GM23248 (cell line): ENCODE measurements at places on chromosomes 3 and 15. TPM values are rescaled to one million over a fixed set of nuclear protein-coding genes. Genes with fewer than 3 reads are reported as not detected.

DNA sequence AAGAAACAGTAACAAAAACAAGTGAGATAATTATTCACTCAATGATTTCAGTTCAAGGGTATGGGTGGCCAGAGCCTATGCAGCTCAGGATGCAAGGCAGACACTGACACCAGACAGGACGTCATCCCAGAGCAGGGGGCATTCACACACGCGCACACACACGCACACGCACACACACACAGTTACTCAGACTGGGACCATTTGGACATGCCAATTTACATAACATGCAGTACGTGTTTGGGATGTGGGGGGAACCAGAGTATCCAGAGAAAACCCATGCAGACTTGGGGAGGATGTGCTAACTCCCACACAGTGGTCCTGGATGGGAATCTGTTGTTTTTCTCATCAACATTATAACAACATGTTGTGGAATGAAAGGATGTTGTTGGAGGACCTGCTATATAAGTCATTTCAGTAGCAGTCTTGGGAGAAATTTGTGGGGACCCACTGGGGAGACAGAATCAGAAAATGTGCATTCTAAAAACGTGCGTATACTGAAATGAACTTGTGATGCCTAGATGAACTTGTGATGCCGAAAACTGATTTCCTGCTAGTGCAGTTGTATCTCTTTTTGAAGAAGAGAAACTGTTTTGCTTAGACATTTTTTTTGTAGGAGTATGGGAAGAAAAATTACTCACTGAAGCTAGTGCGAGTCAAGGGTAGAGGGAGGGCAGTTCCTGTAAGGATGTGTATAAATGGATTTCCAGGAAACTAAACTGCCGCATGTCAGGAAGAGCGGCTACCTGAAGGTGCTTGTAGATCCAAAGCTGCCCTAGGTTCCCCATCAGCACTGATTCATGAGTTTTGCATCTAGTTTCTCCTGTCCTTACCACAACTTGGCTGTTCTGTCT is 25.2 kb downstream of the CD200 start:
- H3K27me3 ChIP-seq: 0 out of 2 replicates have a peak, but pooled peaks cover 3% of the 10 kb centered on the region
- peak overlapping the region; percentile 48 for H3K4me3 ChIP-seq
- no peaks in the 10 kb centered on the region for H3K4me1 ChIP-seq
- DNase-seq: no peak
- no peaks in the 10 kb centered on the region for H3K36me3 ChIP-seq

GRCh38 chr15:31372635-31373091 is 46.0 kb downstream of the KLF13 start:
- H3K27ac ChIP-seq: peak overlapping the region; percentile 31; the same call in 1 of the 2 replicates
- H3K4me3 ChIP-seq: no peak overlapping the region
- peak; percentile 74 for DNase-seq

- no peaks in the 10 kb centered on the region for H3K27me3 ChIP-seq
- H3K27ac ChIP-seq: no peak overlapping the region
- no peak for DNase-seq
- H3K36me3 ChIP-seq: no peaks in the 10 kb centered on the region
- H3K4me3 ChIP-seq: no peak overlapping the region
Measured at GRCh38 chr15:98043160-98044014, 82.9 kb downstream of the ARRDC4 start.

GRCh38 chr15:34490417-34491193 is 53.0 kb upstream of the GOLGA8A start:
- peaks cover 49% of the 10 kb centered on the region for H3K27me3 ChIP-seq
- DNase-seq: no peak
- H3K36me3 ChIP-seq: no peaks in the 10 kb centered on the region
- no peak overlapping the region for H3K4me3 ChIP-seq

GRCh38 chr3:150567328-150567727 is 20.7 kb downstream of the EIF2A start:
- no peaks in the 10 kb centered on the region for H3K27me3 ChIP-seq
- no peaks in the 10 kb centered on the region for H3K4me1 ChIP-seq
- H3K36me3 ChIP-seq: peaks cover 70% of the 10 kb centered on the region

GRCh38 chr15:40736575-40736974 is 18.5 kb downstream of the RMDN3 start:
- no peak for DNase-seq
- H3K27ac ChIP-seq: no peak overlapping the region
- H3K4me3 ChIP-seq: no peak overlapping the region

- H3K4me1 ChIP-seq: peaks cover 25% of the 10 kb centered on the region
- H3K27ac ChIP-seq: peak overlapping the region; percentile 95
- no peak for DNase-seq
- peak overlapping the region; percentile 12; the same call in 1 of the 2 replicates for H3K4me3 ChIP-seq
Measured at GRCh38 chr3:128725547-128726022, 398 bp upstream of the RAB7A start.

DNA sequence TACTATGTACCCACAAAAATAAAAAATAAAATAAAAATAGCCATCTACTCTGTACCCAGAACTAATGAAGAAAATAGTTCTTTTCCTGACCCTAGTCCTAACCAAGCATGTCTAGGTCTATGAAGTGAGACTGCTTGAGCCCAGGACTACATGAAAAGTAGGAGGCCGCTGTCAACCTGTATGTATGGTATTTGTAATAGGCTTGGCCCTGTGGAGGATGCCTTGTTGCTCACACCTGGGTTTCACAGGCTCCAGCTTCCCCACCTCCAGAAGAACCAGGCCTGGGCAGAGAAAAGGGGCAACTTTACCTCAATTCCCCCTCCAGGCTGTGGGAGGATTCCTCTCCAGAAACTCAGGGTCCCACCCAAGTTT is 6.8 kb upstream of the PKM start:
- peak overlapping the region; percentile 97 for H3K27ac ChIP-seq
- no peaks in the 10 kb centered on the region for H3K27me3 ChIP-seq
- peaks cover 27% of the 10 kb centered on the region for H3K4me1 ChIP-seq

Gene C2CD4B
- not detected in 2 replicates for total RNA-seq

- H3K36me3 ChIP-seq: no peaks in the 10 kb centered on the region
- peaks cover 30% of the 10 kb centered on the region for H3K4me1 ChIP-seq
- H3K4me3 ChIP-seq: no peak overlapping the region
- no peak for DNase-seq
Measured at GRCh38 chr3:30504939-30505338, 101.5 kb upstream of the TGFBR2 start.

DNA sequence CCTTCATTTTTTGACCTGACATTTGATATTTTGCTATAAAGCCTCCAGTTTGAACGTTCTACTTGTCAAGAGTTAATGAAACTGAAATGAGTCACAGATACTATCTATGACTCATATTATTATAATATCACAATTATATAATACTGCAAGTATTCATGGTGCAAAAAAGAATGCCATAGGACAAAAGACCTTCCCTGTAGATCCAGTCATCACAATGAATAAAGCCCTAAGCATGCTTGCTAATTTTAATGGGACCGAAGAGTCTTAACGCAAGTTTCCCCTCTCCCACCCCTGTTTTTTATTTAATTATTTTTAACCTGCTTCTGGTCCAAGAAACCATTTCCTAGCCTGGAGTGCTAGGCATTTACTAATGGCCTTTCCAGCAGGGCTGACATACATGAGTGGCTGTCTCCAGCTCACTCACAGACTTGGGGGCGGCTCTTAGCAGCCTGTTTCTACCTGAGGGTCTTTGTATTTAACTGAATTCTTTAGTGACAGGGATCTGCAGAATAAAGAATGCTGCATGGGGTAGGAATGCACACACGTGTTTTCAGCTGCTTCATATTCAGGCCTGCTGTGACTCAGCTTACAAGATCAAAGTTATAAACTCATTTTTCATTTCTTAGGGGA is 61.2 kb downstream of the THBS1 start:
- peaks cover 39% of the 10 kb centered on the region for H3K4me1 ChIP-seq
- H3K36me3 ChIP-seq: no peaks in the 10 kb centered on the region
- H3K4me3 ChIP-seq: peak overlapping the region; percentile 24
- peak overlapping the region; percentile 58 for H3K27ac ChIP-seq

DNA sequence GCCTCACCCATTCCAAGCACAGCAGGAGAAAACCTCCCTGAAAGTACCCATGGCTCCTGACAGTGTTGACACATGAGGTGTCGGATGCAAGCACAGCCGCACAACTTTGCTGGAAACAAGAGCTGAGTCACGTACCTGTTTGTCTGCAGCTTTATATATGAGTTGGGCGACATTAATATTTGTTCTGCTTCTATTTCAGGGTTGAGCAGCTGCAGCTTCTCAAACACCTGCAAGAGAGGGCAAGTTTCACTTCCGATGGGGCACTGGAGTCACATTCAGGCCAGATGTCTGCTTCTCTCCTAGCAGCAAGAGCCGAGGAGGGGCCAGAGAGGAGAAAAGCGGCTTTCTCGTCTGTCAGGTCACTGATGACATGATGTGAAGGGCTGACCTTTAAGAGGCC is 88.0 kb downstream of the NUP210 start:
- H3K27me3 ChIP-seq: peaks cover 10% of the 10 kb centered on the region; the same call in 1 of the 2 replicates
- no peaks in the 10 kb centered on the region for H3K36me3 ChIP-seq
- no peaks in the 10 kb centered on the region for H3K4me1 ChIP-seq
- no peak overlapping the region for H3K27ac ChIP-seq
- no peak overlapping the region for H3K4me3 ChIP-seq

Gene FXR1
- total RNA-seq: 83.7 and 105 TPM in 2 replicates

- no peak for DNase-seq
- H3K27ac ChIP-seq: no peak overlapping the region
- H3K4me1 ChIP-seq: 0 out of 2 replicates have a peak, but pooled peaks cover 7% of the 10 kb centered on the region
Measured at GRCh38 chr3:87801409-87801808, 257.4 kb downstream of the CGGBP1 start.

Gene KY
- total RNA-seq: 0.51 and 0.76 TPM in 2 replicates

Gene CAPN3
- 5.7 and 8.6 TPM in 2 replicates for total RNA-seq

Gene ARHGAP31
- 14.0 and 15.3 TPM in 2 replicates for total RNA-seq

DNA sequence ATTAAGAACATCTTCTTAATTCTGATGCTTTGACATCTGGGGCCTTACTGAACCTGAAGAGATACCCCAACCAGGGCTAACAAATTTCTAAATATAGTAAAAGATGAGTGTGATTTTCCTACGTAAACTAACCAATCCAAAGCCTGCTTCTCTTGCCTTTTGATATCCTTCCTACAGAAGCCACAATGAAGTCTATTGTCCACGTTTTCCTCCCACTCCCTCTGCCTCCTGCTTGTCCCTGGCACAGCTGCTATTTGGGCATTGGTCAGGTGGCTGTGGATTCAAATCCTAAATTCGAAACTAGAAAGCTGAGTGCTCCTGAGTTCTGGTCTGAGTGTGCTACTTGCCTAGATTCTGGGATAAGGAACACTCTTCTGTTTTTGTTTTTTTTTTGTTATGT is 17.4 kb upstream of the MKRN3 start:
- no peaks in the 10 kb centered on the region for H3K36me3 ChIP-seq
- H3K27ac ChIP-seq: no peak overlapping the region
- no peak overlapping the region for H3K4me3 ChIP-seq
- DNase-seq: no peak
- H3K27me3 ChIP-seq: no peaks in the 10 kb centered on the region

GRCh38 chr3:32992310-32992686 is 40.9 kb downstream of the CCR4 start:
- no peaks in the 10 kb centered on the region for H3K27me3 ChIP-seq
- no peaks in the 10 kb centered on the region for H3K4me1 ChIP-seq
- no peak overlapping the region for H3K27ac ChIP-seq
- H3K4me3 ChIP-seq: no peak overlapping the region
- H3K36me3 ChIP-seq: peaks cover 8% of the 10 kb centered on the region; the same call in 1 of the 2 replicates
- DNase-seq: no peak

DNA sequence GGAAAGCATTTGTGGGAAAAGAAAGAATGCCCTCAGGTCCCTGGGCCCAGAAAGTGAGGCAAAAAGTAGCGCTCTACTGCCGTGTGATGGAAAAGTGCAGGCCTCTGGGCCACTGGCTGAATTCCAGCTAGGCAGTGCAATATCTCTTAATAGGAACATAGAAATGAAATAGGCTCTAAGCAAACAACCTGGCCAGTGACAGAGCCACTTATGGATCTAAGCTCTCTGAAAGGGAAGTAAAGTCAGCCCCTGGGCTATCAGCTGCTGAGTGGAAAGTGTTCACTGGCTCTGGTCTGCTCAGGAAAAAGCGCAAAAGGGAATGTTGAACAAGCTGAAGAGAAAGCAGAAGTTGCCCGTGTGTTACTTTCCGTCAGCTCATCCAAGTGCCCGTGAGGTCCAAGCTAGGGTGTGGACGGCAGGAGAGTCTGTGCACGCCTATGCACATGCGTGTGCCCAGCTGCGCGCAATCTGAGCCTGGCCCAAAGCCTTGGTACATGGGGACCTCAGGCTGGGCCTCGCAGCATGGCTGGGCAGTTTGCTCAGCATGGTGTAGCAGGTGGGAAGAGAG is 74.0 kb upstream of the RAD18 start:
- peaks cover 11% of the 10 kb centered on the region for H3K27me3 ChIP-seq
- H3K4me3 ChIP-seq: no peak overlapping the region
- no peaks in the 10 kb centered on the region for H3K36me3 ChIP-seq
- peaks cover 8% of the 10 kb centered on the region; the same call in 1 of the 2 replicates for H3K4me1 ChIP-seq
- no peak overlapping the region for H3K27ac ChIP-seq

- no peak overlapping the region for H3K27ac ChIP-seq
- H3K27me3 ChIP-seq: no peaks in the 10 kb centered on the region
- no peak for DNase-seq
- H3K4me1 ChIP-seq: peaks cover 14% of the 10 kb centered on the region; the same call in 1 of the 2 replicates
- no peak overlapping the region for H3K4me3 ChIP-seq
Measured at GRCh38 chr3:150783920-150784746, 21.2 kb upstream of the SIAH2 start.

DNA sequence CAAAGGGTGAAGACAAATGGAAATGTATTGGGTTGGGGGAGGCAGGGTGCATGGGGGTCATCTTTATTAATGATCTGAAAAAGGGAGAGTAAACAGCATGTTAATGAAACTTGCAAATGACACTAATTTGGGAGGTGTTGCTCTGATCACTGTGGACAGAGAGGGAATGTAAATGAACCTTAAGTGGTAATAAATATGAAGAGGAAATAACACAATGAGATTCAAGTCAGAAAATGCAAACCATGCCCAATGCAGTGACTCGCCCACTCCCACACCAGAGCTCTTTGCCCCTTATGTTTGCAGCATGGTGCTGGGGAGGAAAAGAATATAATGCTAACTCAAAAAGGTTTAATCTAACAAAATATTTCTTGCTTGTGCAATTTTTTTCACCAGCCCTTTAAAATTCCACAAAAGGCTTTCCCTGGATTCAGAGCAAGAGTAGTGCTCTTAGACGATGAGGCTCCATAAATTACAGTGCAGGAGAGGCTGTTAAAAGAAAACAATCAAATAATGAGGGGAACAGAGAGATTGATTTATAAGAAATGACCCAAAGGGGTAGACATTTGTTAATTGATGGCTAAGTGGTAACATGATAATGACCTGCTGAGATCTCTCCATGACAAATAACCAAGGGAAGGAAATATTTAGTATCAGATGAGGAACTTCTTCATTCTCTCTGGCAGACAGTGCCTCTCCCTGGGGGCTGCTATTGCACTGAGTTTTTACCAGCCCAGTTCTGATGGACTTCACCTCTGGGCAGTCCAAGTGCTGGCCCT is 210.0 kb upstream of the PPP2R3A start:
- H3K4me3 ChIP-seq: no peak overlapping the region
- H3K27ac ChIP-seq: no peak overlapping the region
- H3K36me3 ChIP-seq: no peaks in the 10 kb centered on the region
- no peaks in the 10 kb centered on the region for H3K4me1 ChIP-seq
- no peak for DNase-seq
